ENCODE measurements at places on chromosomes 12 and 14.

GRCh38 chr14:81208489-81208888, 12.3 kb downstream of the GTF2A1 start:
- DNase-seq: no peak

GRCh38 chr12:109744986-109745942, 31.6 kb downstream of the FAM222A start:
- no peak for DNase-seq

DNA sequence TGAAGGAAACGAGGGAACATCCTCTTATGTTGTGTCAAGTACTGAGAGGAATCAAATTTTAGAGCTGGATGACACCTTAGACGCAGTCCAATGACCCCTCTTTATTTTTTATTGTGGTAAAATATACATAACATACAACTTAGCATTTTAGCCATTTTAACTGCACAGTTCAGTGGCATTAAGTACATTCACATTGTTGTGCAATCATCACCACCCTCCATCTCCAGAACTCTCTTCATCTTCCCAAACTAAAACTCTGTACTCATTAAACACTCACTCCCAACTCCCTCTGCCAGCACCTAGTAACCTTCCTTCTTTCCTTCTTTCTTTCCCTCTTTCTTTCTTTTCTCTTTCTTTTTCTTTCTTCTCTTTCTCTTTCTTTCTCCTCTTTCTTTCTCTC, 97.2 kb upstream of the SLC24A4 start:
- no peak for DNase-seq

GRCh38 chr12:19196959-19197630, 67.6 kb downstream of the PLEKHA5 start:
- DNase-seq: no peak

DNA sequence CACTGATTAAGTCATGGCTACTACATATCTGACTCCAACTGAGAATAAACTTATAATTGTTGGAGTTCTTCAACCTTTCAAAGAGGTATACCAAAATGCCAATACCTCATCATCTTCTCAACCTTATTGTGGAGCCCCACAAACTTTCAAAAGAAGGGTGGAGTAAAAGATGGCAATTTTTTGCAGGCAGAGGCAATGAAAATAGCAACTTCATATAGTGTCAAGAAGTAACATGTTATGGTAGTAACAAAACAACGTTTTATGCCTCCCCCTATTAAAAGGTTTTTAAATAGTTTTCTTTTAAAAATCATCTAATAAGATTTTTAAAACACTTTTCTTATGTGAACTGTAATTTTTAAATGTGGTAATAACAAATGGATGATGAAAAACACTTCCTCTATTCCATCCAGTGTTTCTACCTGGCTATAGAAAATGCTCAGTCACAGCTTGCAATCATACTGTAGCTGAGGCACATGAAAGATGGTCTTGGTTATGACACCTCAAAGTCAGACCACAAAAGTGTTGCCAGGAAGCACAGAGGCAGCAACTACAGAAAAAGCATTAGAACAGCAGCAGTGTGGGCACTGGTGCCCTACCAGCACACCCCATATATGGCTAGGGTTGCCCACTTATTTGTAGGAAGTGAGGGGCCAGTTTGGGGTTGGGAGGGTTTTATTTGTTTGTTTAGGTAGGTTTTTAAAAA, 7.0 kb downstream of the PPP1R12A start:
- DNase-seq: peak; percentile 69

DNA sequence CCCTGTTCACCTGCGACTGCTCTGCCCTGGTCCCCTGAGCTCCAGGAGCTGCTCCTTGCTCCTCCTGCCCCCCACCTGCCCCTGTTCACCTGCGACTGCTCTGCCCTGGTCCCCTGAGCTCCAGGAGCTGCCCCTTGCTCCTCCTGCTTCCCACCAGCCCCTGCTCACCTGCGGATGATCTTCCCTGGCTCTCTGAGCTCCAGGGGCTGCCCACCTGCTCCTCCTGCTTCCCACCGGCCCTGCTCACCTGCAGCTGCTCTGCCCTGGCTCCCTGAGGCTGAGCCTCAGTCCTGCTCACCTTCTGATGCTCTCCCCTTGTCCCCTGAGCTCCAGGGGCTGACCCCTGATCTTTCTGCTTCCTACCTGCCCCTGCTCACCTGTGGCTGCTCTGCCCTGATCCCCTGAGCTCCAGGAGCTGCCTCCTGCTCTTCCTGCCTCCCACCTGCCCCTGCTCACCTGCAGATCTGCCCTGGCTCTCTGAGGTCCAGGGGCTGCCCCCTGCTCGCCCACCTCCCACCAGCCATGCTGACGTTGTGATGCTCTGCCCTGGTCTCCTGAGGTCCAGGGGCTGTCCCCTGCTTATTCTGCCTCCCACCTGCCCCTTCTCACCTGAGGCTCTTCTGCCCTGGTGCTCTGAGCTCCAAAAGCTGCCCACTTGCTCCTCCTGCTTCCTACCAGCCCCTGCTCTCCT, 219.2 kb downstream of the TMEM121 start:
- no peak for DNase-seq

Measured in natural killer cell treated with Interleukin-12 subunit alpha and Interleukin-12 subunit beta and Interleukin-15 and Interleukin-18, amount 100 ng/mL, for 72 hours (primary cell).